ENCODE measurements at places on chromosomes 12 and 14.

DNA sequence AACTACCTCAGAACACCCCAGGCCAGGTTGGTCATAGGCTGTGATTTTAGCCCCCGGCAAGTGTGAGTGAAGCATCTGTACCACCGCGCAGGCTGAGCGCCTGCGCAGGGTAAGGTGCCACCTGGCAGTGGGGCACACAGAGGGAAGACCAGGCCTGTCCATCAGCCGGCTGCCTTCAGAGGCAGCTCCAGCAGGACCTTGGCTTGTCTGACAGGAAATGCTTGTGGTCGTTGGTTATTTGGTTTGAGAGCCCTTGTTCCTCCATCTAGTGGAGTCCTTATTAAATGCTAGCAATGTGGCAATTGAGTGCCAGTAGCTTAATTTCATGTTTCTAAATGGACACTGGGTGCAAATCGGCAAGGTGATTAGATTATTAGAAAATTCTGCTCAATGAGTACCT, 27.5 kb downstream of the SLC25A29 start:
- no peak for DNase-seq

DNA sequence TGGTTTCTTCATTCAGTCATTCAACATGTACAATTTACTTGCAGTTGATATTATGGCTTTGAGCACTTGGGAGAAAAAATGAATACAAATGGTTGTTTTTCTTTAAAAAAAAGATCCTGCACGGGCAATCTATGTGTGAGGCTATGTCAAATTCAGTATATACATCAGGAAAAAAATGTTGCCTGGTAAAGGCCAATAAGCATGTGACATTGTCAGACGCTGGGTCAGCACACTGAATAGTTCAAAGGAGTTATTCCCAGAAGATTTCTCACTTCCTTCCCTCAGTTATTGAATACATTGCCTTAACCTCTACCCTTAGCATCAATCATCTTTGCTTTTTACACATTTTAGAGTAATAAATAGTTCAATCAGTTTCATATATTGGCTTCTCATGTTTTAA, 319.2 kb downstream of the NUAK1 start:
- DNase-seq, result no peak

DNA sequence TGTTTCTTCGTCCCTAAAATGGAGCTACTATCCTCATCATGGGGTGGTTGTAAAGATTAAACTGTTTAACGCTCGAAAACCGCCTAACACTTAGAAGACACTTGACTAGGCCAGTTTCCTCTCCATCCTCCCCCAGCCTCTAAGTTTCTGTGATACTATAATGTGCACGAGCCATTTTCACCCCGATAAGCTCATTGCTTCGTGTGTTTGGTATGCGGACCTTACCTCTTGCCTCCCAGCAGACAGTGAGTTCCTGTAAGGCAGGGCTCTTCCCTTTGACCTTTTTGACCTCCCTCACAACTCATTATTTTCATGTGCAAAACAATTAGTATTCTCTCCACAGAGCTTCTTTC, 499 bp upstream of the GXYLT1 start:
- DNase-seq, result no peak

DNA sequence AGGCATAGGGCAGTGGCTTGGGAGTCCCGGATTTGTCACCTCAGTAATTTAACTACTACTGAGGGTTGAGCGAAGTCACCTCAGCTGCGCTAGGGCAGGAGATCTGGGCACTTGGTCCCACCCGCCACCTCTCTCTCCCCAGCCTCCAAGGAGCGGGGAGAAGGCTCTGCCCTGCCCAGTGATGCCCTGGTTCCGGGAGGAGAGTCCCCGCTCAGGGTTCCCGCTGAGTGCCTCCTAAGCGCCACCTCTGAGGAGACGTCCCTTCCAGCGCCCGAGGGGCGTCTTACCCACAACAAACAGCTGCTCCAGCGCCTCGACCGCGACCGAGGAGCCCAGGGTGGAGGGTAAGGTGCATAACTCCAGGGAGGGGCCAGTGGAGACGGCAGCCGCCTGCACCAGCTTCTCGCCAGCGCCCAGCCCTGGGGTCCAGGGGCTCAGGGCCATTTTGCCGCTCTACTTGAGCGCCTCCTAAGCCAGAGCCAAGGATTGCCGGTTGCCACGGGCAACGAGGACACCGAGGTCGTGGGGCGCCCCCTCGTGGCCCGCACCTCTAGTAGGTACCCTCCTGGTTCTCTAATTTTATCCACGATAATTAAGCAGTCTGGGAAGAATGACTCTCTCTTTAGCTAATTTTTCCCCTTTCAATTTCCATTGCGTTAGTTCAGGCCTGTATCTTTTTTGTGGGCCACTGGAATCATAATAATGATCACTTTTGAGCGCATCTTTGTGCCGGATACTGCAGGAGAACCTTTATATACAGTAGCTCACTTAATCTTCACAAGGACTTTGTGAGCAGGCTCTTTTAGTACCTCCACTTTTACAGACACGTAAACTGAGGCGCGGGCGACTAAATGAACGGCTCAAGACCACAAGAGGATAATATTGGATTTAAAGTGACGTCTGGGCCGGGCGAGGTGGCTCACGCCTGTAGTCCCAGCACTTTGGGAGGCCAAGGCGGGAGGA, at the start of gene CCDC175:
Gene CCDC175, minus strand, starts transcription at position 481 of the 963 bp plus-strand sequence. Its CDS starts 37 bp downstream, at position 444.
- peak; percentile 40 for DNase-seq

DNA sequence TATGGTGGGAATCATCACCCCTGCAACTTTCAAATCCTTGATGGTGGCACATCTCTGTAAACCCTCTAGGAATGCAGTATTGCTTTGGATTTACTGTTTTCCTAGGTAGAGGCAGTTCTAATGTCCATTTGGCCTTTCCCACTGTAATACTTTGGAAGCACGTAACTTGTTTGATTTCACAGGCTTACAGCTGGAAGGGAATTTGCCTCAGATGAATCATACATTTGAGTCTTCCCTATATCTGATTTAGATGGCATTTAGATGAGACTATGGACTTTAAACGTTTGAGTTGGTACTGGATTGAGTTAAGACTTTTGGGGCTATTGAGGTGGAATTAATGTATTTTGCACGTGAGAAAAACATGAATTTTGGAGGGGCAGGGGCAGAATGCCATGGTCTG, 35.9 kb downstream of the DAAM1 start:
- DNase-seq, result no peak

- DNase-seq, result no peak
Observed at GRCh38 chr14:52678591-52678990, 16.8 kb downstream of the ERO1A start.

DNA sequence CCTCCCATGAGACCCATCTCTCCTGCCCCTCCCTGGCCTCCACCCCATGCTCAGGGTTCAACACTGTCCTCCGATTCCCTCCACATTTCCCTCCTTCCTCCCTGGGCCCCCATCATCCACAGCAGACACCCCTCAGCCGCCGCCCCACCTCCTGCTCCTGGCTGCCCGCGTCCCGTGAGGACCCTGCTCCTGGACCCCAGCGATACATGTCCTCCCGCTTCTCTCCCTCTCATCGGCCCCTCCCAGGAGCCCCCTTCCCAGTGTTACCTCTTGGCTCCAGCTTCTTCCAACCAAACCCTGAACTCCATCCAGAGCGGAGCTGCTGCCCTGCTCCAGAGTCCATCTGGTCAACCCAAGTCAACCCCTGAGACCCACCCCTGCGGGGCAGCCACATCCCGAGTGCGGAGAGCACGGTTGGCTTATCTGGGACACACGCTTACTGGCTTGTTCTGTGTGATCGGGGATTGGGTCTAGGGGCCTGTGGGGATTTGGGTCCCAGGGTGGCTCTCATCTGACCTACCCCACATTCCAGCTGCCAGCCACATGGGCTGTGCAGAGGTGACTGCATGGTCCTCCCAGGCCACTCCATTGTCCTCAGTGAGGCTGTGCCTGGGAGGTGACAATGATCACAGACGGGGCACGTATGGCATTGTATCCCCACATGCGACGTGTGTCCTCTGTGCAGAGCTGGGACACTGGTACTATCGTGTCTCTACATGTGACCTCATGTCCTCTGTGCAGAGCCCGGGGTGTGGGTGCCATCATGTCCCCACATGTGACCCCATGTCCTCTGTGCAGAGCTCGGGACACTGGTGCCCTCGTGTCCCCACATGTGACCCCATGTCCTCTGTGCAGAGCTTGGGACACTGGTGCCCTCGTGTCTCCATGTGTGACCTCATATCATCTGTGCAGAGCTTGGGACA, 333.6 kb downstream of the ADGRD1 start:
- no peak for DNase-seq

DNA sequence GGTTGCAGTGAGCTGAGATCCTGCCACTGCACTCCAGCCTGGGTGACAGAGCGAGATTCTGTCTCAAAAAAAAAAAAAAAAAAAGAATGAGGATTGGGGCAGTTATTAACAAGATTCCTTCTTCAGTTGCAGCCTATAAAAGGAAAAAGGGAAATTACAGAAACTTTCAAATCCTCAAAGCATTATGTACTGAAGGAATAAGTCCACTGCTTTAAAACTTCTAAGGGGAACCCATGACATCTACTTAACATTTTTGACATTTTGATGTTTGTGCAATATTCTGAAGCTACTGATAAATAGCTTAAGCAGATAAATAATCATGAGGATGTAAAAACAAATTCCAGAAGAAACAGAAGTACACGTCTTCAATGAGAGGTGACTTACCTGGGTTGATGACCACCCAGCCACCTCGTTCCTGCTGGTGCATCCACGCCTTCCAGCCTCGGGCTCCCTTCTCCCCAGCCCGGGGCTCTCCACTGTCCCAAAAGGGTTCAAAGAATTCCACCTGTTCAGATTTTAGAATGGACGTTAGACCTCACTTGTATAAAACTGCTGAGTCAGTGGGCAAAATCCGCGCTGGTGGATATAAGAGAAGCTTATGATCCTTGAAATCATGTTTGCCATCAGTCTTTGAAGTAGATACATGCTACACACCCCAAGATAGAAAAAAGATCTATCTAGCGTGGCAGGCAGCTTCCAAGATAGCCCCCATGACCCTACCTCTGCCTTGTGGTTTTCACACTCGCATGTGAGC, 33.7 kb downstream of the NRDE2 start:
- DNase-seq, result no peak

GRCh38 chr12:66724026-66724425, 45.1 kb upstream of the GRIP1 start:
- DNase-seq, result no peak

- DNase-seq, result no peak
Observed at GRCh38 chr14:87971010-87971409, 22.0 kb downstream of the GALC start.

GRCh38 chr12:64427988-64428387, 23.8 kb downstream of the XPOT start:
- no peak for DNase-seq

- no peak for DNase-seq
Observed at GRCh38 chr12:111758120-111758561, 8.6 kb upstream of the ALDH2 start.

DNA sequence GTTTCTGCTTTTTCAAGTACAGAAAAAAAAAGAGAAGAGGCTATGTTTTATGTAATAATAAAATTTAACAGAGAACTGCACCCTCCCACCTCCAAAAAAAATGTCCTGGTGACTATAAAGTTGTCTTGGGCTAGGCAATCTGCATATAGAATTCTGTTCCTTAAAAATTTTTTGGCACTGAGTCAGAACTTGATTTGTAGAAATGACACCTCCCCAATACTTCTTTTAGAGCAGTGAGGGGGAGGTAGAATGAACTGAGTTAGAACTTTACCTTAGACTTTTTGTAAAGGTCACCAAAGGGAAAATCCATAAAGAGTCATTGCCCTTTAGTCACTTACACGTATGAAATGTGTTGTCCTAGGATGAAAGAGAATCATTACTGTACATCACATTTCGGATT, 80.0 kb downstream of the BTG1 start:
- DNase-seq, result no peak

DNA sequence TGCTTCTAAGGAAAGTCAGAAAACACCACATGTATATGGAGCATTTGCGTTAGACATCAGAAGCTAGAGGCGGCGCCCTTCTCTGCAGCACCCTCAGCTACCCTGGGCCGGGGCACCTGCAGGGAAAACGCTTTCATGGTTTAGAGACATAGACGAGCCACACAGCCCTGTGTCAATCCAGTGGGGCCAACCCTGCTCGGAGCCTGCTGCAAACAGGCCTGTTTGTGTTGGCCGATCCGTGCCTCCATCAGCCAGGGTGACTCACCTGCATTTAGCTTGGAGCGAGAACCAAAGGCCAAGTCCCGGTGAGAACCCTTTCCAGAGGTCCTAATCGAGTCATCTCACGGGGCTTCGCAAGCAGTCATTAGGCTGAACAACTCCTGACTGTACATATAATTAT, 19.5 kb upstream of the FZD10 start:
- no peak for DNase-seq

- DNase-seq, result no peak
Observed at GRCh38 chr12:84506282-84506681, 406.3 kb downstream of the SLC6A15 start.

- DNase-seq, result no peak
Observed at GRCh38 chr14:50801706-50802105, 29.3 kb downstream of the NIN start.

GRCh38 chr12:77514511-77514910, 316.2 kb upstream of the NAV3 start:
- DNase-seq, result no peak

DNA sequence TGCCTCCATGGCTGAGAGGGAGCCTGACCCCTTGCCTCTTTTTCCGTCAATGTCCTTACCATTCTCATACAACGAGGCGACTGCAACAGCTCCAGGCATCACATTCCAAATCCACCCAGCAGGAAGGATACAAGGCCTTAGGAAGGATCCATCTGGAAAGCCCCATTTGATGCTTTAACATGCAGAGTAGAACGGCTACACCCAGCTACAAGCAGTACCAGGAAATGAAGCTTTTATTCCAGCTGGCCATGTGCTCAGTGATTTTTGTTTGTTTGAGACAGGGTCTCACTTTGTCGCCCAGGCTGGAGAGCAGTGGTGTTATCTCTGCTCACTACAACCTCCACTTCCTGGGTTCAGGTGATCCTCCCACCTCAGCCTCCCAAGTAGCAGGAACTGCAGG, 124.8 kb downstream of the TMEM132D start:
- DNase-seq, result no peak

DNA sequence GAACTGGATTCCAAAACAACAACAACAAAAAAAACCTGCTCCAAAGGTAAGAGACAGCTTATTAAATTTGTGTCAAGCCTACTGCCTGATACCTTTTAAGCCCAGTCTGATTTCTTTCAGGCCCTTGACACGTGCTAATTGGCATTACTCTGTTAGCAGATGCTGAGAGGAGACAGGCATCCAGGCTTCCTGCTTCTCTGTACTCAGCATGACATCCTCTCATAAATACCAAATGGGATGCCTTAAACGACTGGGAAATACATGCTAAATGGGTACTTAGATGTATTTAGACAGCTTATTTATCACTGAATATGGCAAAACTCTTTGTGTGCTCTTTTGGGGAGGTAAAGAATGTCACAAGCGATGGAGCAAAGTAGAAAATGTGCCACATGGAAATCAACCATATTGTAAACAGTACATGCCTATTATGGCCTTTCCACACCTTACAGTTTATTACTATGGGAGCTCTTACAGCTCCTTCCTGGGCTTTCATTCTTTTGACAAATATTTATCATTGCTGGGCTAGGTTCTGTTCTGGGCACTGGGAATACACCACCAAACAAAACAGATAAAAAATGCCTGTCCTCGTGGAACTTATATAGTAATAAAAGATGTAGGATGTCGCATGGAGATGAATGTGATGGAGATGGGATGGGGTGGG, 11.5 kb upstream of the PCED1B start:
- DNase-seq, result no peak

- DNase-seq, result no peak
Observed at GRCh38 chr12:18570543-18570942, 167.3 kb downstream of the PLCZ1 start.

Measured in ascending aorta (tissue), 2 donors.